ENCODE measurements at places on chromosomes 1 and 21.

DNA sequence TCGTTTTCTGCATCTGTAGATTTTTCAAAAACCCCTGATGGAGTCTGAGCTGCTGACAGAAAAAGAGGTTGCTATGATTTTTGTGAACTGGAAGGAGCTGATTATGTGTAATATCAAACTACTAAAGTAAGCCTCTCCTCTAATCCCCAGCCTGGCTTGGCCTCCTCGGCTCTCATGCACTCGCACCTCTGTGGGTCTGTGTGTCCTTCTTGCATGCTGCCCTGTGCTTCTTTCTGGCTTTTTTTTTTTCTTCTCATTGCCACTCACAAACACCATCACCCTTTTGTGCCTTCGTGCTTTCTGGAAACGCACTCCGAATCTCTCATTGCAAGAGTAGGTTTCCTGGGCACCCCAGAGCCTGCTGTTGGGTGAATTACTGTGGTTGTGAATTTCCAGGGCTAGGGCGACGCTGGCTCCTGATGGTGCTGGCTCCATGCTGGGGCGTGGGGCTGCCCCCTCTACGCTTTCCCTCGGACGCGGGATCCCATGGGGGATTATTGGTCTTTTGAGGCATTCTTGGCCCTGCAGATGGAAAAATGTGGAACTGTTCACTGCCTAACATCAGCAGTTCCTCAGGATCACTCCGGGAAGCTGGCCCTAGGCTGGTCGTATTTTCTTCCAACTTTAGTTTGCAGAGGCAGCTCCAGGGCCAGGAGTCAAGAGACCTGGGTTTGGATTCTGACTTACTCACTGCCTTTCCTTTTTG, 56.8 kb downstream of the ATP5PO start:
- DNase-seq: no peak

GRCh38 chr1:165815725-165816124, 11.7 kb upstream of the UCK2 start:
- no peak for DNase-seq

GRCh38 chr1:26626994-26627393, 68.8 kb upstream of the ARID1A start:
- DNase-seq: no peak

- DNase-seq: no peak
Measured at GRCh38 chr1:199854686-199855321, 172.7 kb upstream of the NR5A2 start.

DNA sequence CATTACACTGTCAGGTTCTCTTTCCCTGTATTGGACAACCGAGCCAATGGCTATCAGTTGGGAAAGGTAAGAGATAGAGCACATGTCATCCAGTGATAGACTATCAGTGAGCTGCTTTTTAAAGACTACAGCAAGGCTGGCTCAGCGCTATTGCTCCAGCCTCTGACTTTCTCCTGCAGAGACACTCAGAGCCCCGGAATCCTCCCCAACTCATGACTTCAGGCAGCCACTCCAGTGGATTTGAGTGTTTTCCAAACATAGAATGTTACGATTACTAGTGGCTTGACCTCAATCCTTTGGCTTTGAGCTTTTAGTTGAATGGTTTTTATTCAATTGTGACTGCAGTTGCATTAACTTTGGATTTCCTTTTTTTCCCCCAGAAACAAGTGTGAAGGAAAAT, 331.9 kb downstream of the DISC1 start:
- no peak for DNase-seq

- peak; percentile 31 for DNase-seq
Measured at GRCh38 chr1:168179438-168180147, 831 bp downstream of the TIPRL start.

- DNase-seq: no peak
Measured at GRCh38 chr1:202323731-202324130, 18.0 kb downstream of the UBE2T start.

- DNase-seq: peak; percentile 75
Measured at GRCh38 chr1:36342426-36343185, 19.2 kb upstream of the EVA1B start.

DNA sequence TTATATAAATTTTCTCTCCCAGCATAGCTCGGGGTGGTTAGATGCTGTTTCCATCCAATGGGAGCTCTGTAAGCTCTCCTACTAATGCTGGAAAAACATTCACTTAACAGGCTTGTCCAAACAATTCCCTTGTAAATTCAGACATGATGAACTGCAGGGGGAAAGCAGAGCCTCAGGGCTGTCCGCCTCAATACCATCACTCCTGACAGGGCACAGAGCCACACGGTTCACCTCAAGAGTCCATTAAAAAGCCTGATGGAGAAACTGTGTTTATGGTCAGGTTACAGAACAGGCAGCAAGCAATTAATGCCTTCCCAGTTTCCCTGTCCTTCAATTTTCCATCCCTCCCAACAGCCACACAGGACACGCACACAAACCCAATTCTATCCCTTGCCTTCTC, 171.0 kb downstream of the BRINP2 start:
- no peak for DNase-seq

- DNase-seq: no peak
Measured at GRCh38 chr1:195933835-195934234, 674.4 kb downstream of the KCNT2 start.

GRCh38 chr21:25670726-25671125, 31.7 kb downstream of the JAM2 start:
- DNase-seq: no peak

DNA sequence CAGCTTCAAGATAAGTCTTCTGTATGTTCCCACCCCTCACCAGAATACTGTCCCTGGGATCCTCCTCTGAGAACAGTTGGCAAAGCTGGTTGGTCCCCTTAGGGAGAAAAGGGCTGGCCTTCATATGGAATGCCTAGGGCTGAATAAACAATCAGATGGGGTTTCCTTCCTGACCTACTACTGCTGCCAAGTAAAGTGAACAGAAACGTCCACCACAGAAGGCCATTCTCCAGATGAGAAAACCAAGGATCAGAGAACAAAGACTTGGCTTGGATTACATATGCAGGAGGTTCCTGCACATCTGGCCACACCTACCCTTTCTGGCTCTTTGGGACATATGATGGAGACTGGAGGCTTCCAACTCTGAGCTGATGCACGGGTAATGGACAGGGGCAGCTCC, 194.5 kb downstream of the HIVEP3 start:
- DNase-seq: no peak

DNA sequence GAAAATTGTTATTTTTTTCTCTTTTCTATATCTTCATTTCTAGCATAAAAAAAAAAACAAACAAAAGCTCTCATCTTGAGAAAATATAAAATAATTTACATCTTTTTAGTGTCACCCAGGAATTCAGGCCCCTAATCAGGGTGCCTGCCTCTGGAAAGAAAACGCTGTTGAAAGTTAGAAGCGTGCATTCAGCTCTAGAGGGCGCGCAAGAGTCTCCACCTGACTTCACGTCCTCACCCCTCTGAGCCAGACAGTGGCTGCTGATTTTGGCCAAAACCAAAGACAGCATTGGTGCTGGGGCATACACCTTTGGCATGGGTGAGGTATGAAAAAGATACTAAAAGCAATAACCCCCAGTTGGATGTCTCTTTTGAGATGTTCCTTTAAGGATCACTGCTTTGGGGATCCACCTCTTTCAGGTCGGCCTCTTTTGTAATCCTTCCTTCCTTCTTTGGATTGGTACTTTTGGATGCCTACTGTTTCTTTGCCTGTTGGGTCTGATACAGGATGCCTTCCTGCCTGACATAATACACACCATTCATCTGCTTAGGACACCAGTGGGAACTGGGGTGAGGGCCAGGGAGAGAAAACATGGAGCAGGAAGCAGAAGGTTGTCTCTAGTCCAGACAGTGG, 77.6 kb upstream of the CHRM3 start:
- peak; percentile 77 for DNase-seq

- no peak for DNase-seq
Measured at GRCh38 chr1:219958875-219959417, 30.6 kb upstream of the SLC30A10 start.

- no peak for DNase-seq
Measured at GRCh38 chr1:150236614-150237100, 745 bp upstream of the ANP32E start.

DNA sequence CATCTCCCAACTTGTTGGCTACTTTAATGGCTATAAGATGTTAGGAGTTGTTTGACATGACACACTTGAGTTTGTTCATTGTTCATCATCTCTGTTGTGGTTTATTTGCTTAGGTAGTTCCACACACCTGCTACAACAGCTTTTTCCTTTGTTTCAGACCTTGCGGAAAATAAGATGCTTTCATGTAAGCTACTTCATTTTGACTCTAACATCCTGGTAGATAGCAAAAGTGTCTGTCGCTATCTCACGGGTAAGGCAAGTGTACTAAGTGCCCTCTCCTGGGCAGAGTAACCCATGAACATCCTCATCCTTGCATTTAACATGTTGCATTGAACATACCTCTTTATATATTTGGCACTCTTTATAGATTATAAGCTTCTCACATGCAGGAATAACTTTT, 1.6 kb upstream of the OR10T2 start:
- DNase-seq: no peak

DNA sequence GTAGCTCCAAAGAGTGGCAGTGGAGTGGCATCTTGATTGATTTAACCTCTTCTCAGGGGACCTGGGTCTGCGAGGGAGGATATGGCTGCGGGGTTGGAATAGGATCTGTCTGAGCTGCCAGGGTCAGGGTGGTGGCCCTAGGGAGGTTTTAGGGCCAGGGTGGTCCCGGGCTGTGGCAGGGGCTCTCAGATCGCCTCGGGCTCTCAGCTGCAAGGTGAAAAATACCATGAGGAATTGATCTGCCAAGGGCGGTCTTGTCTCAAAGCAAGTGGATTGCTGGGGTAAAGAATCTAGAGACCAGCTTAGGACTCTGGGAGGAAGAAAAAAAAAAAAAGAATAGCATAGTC, 3.7 kb downstream of the SIM2 start:
- DNase-seq: peak; percentile 2

GRCh38 chr21:39852726-39853500, 14.3 kb upstream of the PCP4 start:
- no peak for DNase-seq

DNA sequence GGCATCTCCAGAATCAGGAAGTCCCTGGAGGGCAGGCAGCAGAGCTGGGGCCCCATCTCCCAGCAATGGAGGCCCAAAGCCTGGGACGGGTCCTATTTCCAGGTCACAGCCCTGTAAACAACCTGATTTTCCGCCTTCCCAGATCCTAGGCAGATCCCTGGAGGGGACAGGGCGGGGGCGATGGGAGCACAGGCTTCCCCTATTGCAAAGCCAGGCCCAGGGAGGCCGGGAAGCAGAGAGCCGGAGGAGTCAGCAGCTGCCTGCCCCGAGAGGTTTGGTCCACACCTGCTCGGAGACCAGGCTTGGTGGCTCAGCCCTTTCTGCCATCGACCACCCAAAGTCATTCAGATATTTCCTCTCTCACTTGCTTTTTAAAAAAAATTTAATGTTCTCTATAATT, 29.2 kb downstream of the CASZ1 start:
- no peak for DNase-seq

- DNase-seq: no peak
Measured at GRCh38 chr1:51878308-51878615, 265 bp downstream of the NRDC start.

- DNase-seq: no peak
Measured at GRCh38 chr1:1171546-1172340, 1.9 kb upstream of the TTLL10 start.

GRCh38 chr1:25197235-25197975, 34.9 kb downstream of the SYF2 start:
- DNase-seq: no peak

DNA sequence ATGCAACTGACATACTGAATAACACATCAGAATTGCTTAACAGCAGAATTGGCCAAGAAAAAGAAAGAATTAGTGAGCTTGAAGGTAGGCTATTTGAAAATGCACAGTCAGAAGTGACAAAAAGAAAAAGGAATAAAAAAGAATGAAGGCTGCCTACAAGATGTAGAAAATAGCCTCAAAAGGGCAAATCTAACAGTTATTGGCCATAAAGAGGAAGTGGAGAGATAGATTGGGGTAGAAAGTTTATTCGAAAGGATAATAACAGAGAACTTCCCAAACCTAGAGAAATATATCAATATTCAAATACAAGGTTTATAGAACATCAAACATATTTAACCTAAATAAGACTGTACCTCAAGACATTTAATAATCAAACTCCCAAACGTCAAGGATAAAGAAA, 67.5 kb downstream of the ATP6V1G3 start:
- DNase-seq: no peak

DNA sequence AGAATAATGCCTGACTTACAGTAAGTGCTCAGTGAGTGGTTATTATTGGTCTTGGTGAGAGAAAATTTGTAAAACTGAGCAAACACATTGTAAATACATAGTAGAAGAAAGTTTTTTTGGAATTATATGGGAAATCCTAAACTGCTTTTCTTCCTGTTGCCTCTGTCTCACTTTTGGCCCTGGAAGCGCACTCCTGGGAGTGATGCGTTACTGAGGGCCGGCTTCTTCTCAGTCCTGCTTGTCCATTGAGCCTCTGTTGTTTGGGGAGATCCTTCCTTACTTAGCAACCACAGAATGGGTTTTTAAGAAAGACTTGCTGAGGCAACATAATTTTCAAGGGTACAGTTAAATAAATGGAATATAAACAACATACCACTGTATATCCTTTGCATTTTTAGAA, 166.0 kb downstream of the EDEM3 start:
- DNase-seq: no peak
